ENCODE measurements at places on chromosomes 3 and 15.
A peak's percentile ranks its signal among the peaks of the same experiment; 100 is the strongest.

- DNase-seq: no peak
Measured at GRCh38 chr3:147404000-147404799, 2.1 kb downstream of the ZIC4 start.

- no peak for DNase-seq
Measured at GRCh38 chr15:40911141-40911540, 16.9 kb downstream of the VPS18 start.

DNA sequence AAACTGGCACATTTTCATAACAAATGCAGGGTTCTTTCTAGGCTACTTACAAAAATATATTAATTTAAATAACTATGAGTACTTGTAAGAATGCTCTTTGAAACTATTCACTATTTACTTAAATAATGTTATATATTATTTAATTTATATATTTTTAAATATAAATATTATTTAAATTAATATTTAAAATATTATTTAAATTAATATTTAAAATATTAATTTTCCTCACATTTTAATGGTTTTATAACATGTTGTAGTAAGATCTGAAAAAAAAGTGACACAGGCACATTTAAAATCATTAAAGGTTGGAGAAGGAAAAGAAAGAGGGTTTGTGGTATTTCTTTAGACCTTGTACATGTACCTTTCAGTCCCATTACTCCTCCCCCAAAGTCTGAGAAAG, 34.6 kb downstream of the CCDC14 start:
- no peak for DNase-seq

- no peak for DNase-seq
Measured at GRCh38 chr15:74127954-74128784, 2.2 kb upstream of the ISLR2 start.

DNA sequence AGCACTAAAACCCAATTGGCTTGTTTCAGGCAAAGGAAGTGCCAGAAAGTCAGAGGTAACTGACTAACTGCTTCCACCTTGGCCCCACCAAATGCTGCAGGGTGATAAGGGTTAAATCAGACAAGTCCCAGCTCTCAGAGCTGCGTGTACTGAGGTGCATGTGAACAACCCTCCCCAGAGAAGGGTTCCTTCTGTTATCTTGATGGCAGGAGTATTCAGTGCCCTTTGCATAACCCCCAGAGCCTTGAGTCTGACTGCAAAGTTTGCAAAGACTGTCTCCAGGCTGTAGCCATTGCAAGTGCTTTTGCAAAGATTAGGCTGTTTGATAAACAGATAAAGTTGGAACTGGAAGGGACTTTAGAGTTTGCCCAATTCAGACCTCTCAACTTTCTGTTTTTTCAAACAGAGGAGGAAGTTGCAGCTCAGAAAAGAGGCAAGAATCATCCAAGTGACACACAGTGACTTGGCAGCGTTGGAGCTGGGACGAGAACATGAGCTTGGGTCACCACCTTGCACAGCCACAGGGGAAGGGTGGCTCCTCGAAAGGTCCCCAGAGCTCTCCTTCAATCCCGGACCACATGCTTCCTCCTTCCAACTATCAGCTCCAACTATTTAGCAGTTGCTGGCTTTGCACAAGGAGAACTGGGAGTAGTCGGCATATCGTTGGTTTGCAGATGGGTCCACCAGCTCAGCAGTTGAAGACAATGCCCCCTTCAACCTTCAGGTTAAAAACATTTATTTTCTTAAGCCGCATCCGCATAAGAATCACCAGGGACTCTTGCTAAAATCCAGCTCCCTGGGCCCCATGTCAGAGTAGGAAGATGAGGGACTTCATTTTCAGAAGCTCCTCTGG, 224.8 kb upstream of the HES1 start:
- no peak for DNase-seq

GRCh38 chr3:134407239-134407625, 33.0 kb upstream of the AMOTL2 start:
- DNase-seq: no peak

GRCh38 chr3:143476965-143477640, 357.5 kb downstream of the CHST2 start:
- no peak for DNase-seq

DNA sequence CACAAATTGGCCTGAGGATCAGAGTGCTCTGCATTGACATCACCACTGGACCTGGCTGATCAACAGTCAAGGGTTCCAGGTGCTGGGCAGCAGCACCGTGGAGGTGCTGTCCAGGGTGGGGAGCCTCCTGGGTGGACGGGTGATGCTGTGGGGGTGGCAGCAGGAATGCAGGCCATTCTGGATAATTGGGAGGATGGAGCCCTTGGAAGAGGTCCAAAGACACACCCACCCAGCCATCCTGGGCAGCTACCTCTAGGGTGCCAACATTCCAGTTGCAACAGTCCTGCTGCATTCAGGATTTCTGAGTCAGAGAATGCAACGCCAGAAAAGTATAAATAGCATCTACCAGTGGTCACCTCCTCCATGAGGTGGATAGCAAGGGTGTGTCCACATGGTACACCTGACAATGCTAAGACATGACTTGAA, 26.8 kb downstream of the STARD5 start:
- DNase-seq: no peak

GRCh38 chr3:38004415-38005075, 14.0 kb downstream of the VILL start:
- peak; percentile 49 for DNase-seq

DNA sequence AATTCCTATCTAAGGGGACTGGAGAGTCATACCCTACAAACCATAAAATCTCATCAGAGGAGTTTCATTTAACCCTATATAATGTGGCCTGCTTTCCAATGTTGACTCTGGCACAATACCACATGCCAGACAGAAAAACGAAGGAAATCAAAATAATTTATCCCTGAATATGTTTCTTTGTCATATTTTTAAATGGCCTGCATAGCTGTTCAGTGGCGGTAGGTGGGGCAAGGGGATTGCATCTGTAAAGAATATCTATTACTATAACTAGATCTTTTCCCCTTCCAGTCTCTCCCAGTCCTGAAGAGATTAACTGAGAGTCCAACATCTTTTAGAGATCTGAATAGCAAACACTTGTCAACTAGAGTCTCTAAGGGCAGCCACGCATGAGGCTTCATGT, 278.1 kb upstream of the CTNNB1 start:
- DNase-seq: no peak

GRCh38 chr3:79056498-79056897, 711.3 kb downstream of the ROBO1 start:
- no peak for DNase-seq

- DNase-seq: no peak
Measured at GRCh38 chr15:95416576-95416975, 913.9 kb upstream of the NR2F2 start.

DNA sequence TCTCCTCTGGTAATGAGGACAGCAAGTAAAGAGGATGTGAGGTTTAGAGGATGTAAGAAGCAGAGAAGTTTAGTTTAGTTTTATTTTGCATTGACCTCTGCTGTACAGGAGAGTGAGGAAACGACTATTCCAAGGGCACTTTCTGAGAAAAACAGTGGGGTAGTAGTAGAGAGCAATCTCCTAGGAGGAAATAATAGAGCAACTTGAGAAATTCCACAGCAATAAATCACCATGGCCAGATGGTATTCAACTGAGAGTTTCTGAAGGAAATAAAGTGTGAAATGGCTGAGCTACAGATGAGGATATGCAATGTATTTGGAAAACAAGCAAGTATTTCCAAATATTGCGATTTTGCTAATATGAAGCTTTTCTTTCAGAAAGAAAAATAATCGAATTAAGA, 118.9 kb downstream of the DPH6 start:
- DNase-seq: no peak

DNA sequence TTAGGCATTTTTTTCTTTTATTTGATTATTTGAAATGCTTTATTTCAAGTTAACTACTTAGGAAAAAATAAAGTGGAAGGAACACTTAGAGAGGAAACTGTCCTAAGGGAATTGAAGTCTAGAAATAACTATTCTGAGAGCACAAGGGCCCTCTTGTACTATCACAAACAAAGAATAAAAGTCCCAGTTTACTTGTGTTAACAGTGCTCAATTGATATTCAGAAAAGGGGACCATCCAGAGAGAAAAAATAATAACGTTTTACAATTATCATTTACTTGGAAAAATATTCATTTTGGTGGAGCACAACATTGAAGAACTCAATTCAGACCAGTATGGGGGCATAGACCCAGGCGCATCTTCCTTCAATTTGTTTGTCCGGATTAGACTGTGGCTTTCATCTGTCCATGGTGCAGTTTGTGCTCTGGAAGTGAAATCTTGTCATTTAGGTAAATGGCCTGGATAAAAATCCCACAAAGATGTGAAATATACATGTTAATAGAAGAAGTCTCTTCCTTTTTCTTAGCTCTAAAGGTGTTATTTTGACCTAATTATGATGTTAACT, 54.5 kb upstream of the SAMMSON start:
- DNase-seq: no peak

- peak; percentile 19 for DNase-seq
Measured at GRCh38 chr3:112984485-112984884, 6.3 kb upstream of the GTPBP8 start.

- no peak for DNase-seq
Measured at GRCh38 chr15:31285772-31286261, 40.8 kb upstream of the KLF13 start.

- DNase-seq: no peak
Measured at GRCh38 chr15:31100738-31101137, 787 bp downstream of the TRPM1 start.

- DNase-seq: no peak
Measured at GRCh38 chr3:142366434-142366833, 81.4 kb downstream of the XRN1 start.

DNA sequence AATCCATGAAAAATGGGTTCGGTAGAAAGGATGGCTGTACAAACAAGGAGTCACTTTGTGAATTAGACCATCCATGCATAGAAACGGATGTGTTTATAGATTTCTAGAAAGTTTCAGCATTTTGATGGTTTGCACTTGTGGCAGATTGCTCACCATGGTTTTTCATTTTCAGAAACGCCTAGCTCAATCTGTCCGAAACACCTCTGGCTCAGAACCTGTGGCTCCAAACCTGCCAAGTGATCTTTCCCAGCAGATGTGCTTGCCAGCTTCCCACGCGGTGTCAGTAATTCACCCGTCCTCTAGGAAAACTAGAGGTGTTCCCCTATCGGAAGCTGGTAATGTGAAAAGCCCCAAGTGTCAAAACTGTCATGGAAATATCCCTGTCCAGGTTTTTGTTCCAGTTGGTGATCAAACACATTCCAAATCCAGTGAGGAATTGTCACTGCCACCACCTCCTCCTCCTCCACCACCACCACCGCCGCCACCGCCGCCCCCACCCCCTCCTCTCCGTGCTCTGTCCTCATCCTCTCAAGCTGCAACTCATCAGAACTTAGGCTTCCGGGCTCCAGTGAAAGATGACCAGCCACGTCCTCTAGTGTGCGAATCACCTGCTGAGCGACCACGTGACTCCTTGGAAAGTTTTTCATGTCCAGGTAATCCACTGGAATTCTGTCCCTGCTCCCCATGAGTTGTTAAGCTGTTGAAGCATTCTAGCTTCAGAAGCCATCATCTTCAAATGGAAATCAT, 21.2 kb downstream of the WHAMM start:
- DNase-seq: no peak

DNA sequence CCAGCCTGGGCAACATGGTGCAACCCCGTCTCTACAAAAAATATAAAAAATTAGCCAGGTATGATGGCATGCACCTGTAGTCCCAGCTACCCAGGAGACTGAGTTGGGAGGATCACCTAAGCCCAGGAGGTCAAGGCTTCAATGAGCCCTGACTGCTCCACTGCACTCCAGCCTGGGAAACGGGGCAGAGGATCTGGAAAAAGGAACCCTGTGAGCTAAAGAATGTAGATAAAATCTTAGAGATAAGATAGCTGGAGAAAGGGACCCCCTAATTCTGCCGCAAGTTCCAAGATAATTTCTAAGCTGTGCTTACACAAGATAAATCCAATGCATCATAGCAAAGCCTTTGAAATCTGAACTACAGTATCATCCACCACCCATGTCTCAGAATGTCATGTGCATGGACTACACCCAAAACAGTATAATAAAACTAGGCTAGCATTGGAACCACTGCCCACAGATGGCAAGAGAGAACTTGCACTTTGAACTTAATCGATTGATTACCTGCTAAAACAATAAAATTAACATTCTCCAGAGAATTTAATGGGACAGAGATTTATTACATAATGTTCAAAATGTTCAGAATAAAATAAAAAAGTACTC, 99.9 kb downstream of the TRIM42 start:
- no peak for DNase-seq

DNA sequence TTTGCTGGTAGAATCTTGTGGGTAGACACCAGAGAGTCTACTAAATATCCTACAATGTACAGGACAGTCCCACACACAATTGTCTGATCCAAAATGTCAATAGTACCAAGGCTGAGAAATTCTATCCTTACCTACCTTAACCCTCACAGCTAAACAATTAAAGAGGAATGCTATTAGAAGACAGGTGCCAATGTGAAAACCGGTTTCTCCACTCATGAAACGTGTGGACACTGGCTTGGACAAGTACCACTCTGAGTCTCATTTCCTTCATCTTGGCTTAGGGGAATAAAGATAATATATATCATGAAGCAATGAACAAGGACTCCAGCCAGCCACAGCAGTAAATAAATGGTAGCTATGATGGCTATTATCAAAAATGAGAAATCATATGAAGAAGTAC, 90.2 kb downstream of the RFTN1 start:
- DNase-seq: no peak

GRCh38 chr15:75350601-75351361, 3.9 kb downstream of the NEIL1 start:
- no peak for DNase-seq

DNA sequence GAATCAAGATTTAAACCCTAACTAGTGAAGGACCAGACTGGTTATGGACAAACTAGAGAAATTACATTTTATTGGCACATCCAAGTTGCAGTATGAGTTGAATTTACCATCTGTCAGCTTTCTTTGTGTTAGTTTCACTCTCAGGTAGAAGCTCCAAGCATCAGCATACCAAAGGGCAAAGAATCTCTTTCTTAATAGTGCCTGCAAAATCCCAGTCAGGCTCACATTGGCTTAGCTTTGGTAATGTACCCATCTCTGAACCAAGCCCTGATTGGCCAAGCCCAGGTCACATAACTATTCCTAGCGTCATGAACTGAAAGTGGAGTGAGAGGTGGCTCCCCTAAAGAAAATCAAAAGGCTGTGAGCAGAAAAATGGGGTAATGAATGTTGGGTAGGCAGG, 66.9 kb downstream of the CCNL1 start:
- DNase-seq: no peak

GRCh38 chr15:60441331-60441730, 37.6 kb downstream of the ICE2 start:
- no peak for DNase-seq

- DNase-seq: no peak
Measured at GRCh38 chr15:37096558-37097143, 3.7 kb downstream of the MEIS2 start.

DNA sequence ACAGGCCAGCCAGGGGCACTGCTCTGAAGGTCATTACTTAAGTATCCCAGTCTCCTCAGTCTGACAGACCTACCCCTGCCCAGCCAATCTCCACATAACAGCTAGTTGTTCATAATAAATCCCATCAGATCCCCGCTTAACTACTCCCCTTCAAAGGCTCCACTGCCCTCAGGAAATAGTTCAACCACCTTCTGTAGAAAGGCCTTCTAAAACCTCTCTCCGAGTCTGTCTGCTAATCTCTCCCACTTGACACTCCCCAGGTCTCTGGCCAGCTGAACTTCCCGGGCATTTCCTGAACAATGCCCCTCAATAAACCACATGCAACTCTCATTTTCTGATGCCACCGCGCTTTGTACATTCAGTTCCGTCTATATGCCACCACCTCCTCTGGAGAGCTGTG, 6.0 kb downstream of the PRC1 start:
- no peak for DNase-seq
